ENCODE measurements at places on chromosomes 2 and 18.
A peak's percentile ranks its signal among the peaks of the same experiment; 100 is the strongest.

GRCh38 chr2:86476918-86477317 is 35.7 kb downstream of the KDM3A start:
- no peak for DNase-seq

DNA sequence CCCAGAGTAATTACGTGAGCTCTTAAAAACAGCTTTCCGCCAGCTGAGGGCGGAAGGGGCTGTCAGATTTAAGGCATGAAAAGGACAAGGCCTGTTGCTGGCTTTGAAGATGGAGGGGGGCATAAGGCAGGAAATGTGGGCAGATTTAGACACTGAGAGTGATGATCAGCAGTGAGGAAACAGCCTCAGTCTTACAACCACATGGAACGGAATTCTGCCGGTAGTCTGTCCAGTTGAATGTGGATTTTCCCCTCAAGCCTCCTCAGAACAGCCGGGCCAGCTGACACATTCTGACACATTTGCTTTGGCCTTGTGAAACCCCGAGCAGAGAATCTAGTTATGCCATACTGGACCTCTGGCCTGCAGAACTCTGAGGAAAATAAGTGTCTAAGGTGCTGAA is 16.6 kb downstream of the POLE4 start:
- no peak for DNase-seq

DNA sequence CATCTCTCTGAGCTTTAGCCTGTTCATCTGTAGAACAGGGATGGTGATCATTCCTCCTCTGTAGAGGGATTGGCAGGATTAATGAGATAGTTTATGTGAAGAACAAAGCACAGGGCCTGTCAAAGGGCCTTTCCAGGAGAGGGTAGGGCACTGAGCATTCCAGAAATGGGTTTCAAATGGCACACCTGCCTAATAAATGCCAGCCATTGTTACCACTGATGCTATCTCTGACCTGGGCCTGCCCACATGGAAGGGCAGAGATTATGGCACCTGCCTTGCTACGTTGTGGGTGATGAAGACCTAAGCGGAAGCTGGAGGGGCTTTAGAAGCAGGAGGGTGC is 31.0 kb upstream of the GMPPA start:
- DNase-seq = no peak

GRCh38 chr2:218398437-218399390 is 954 bp upstream of the CTDSP1 start:
- peak; percentile 78 for DNase-seq

- DNase-seq = no peak
Measured at GRCh38 chr2:33782395-33783230, 183.5 kb upstream of the FAM98A start.

- no peak for DNase-seq
Measured at GRCh38 chr2:145080426-145080825, 560.5 kb upstream of the ZEB2 start.

DNA sequence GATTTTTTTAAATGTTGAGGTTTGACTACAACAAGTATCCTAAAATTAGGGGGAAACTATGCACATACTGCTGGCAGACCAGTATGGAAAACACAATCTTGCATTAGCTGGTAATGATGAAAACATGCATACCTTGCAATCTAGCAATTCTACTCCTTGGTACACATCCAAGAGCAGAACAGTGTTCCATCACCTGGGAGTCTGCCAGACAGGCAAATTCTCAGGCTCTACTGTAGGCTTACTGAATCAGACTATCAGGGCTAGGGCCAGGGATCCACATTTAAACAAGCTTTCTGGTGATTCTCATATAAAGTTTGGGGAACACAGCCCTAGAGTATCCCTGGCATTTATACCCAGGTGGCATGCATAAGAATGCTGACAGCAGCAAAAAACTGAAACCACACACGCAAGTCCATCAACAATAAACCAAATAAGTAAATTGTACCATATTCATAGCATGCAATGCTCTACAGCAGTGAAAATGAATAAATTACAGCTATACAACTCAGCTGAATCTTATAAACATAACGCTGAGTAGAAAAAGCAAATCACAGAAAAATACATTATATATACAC is 13.6 kb downstream of the CDH2 start:
- no peak for DNase-seq

DNA sequence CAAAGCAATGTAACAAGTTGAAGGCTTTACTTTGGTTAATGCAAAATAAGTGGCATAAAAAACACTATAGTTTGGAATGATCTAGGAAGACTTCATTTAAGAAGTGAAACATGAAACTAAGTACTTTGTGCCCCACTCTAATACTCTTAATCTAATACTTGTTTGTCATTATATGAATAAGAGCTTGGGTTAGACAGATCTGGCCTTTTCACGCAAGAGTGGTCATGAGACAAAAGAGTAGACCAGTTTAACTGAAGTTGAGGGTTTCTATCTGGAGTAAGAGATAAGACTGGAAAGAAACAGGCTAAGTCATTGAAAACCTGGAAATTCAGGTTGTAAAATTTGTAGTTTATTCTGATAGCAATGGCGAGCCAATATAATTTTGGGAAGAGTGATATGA is 2.8 kb downstream of the SLC30A6 start:
- no peak for DNase-seq

GRCh38 chr18:47883771-47884413 is 46.6 kb downstream of the SMAD2 start:
- DNase-seq = no peak
